Mesothelial cell of epicardium (in vitro differentiated cells): ENCODE measurements at places on chromosomes 16 and 17.
A peak's percentile ranks its signal among the peaks of the same experiment; 100 is the strongest.

GRCh38 chr16:46688654-46689364 is at the start of gene VPS35:
VPS35 (minus strand) TSS chr16:46689178; CDS start chr16:46689133, 45 bp downstream.
- DNase-seq, result peak; percentile 99

- no peak for DNase-seq
Measured at GRCh38 chr16:78116946-78117345, 17.5 kb downstream of the WWOX start.

- DNase-seq, result no peak
Measured at GRCh38 chr16:1131378-1131994, 21.4 kb upstream of the CACNA1H start.

- DNase-seq, result peak; percentile 52
Measured at GRCh38 chr17:76384987-76385891, 830 bp downstream of the SPHK1 start.

GRCh38 chr17:55783684-55784245 is 32.9 kb downstream of the PCTP start:
- DNase-seq, result no peak

- DNase-seq, result no peak
Measured at GRCh38 chr16:11916524-11917285, 949 bp upstream of the GSPT1 start.
